ENCODE measurements at places on chromosomes 3 and 15. TPM values are rescaled to one million over a fixed set of nuclear protein-coding genes. Genes with fewer than 3 reads are reported as not detected.

DNA sequence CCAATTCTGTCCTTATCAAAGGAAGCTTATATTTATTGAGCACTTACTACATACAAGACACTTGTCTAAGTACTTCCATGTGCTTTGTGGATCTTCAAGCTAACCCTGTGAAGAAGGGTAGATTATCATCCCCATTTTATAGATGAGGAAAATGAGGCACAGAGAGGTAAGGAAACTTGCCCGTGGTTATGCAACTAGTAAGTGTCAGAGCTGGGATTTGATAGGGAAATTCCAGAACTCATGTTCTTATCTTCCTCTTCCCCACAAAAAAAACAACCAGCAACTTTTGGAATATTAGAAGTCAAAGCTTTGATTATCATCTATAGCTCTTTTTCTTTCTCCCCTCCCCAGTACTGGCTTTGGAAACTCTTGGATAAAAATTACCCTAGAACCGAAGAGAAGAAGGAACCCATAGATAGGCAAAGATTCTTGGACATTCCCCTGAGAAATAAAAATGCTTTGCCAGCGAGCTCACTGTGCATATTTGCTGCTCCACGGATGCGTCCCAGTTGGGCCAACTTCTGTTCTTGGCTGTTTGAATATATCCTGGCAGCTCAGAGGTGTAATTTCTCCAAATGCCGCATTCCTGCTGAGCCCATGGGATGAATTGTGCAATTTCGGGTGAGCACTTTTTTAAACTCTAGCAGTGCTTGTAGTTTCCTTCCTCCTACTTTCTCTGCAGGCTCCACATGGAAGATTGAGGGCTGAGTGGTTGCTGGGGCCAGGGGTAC lies 591.5 kb upstream of the CFAP20DC start:
- peak; percentile 35 for DNase-seq

BFSP2 gene
- total RNA-seq, result not detected

- no peak for DNase-seq
Observed at GRCh38 chr3:13851091-13851849, 28.6 kb downstream of the WNT7A start.

STRIT1 gene
- total RNA-seq, result not detected

DNA sequence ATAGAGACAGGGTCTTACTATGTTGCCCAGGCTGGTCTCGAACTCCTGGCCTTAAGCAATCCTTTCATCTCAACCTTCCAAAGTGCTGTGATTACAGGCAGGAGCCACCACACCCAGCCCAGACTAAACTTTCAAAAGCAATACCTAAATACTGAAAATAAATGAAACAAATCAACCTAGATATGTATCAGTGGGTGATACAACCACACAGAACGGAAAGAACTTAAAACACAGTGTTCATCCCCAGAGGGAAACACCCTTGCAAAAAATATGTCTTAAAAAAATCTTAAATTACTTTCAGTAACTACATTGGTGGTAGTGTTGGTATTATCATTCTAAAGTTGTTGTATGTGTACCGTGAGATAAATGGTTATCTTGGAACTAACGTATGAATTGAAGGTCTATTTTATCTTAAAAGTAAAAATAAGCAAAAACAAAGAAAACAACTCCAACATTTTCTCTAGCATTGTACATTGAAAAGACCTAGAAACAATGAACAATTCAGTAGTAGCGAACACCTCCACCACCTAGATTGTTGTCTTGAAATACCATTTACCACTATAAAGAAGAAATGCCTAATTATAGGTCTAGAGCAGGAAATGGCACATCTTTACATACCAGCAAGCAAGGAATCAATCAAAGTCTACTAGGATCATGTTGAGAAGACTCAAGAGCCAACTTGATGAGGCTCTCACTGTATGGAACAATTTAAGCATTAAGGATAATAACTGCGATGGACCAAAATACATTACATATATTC lies 24.7 kb downstream of the SLTM start:
- no peak for DNase-seq

C3orf85 gene
- not detected for total RNA-seq

TTLL13 gene
- total RNA-seq, result 0.60 TPM

GRCh38 chr3:48708481-48708889 lies 8.5 kb downstream of the IP6K2 start:
- DNase-seq, result no peak

DNA sequence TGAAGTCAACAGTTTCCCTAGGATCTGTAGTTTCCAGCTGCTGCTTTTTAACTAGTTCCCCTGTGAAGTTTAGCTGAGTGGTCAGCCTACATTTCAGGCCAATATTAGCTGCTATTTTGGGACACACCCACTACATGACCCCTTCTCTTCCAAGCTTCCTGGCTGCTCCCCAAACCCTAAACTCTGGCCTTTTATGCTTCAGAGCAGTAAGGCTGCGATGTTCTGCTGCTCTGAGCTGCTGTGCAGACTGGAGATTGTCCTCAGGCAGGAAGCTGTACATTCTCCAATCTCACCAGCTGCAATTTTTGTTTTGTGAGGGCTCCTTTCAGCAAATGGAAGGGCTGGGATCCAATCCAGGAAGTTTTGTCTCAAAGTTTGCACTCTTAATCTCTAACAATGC lies 48.0 kb upstream of the WDR72 start:
- DNase-seq, result no peak

DNA sequence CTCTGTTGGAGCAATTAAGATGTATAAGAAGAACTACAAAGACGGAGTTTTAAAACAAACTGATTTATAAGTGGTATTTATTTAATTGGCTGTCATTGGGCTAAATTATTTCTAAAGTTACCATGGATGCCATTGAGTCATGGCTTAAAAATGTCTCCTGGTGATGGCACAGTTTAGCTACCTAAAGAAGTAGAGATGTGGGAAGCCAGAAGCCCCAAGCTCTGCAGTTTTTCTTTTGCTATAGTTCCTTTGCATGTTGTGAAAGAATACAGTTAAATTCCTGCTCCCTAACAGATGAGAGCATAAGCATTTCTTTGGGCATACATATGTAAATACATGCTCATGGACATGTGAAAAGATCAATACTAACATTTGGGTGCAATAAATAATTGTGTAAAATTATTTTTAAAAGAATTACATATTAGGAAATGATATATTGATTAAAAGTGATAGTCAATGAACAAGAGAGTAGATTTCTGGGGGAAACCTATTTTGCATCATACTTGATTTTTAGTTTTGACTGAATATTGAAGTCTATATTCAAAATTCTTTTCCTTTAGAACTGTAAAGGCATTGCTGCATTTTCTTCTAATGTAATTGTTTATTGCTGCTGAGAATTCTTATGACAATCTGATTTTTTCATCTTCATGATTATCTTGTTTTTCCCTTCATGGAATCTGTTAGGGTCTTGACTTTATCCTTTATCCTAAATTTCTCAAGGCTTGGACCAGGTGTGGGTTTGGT lies 2.1 kb downstream of the OPA1 start:
- DNase-seq, result no peak

- DNase-seq, result no peak
Observed at GRCh38 chr15:59292442-59293151, 80.1 kb downstream of the MYO1E start.

DNA sequence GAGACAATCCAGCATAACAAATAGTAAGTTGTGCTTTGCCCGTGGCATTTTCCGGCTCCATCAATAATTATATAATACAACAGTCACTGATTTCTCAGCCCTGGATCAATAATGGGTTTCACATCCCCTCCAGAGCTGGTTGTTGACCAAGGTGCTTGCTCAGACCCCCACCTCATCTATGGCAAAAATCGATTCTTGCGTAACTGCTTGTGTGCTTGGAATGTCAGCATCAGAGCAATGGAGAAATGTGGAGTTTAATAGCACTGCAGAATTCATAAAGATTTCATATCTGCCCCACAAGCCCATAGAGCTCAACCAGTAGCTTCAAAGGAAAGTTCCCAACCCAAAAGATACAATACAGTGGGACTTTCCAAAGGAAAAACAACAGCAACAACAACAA lies 1098.5 kb downstream of the IGSF11 start:
- DNase-seq, result no peak

DNA sequence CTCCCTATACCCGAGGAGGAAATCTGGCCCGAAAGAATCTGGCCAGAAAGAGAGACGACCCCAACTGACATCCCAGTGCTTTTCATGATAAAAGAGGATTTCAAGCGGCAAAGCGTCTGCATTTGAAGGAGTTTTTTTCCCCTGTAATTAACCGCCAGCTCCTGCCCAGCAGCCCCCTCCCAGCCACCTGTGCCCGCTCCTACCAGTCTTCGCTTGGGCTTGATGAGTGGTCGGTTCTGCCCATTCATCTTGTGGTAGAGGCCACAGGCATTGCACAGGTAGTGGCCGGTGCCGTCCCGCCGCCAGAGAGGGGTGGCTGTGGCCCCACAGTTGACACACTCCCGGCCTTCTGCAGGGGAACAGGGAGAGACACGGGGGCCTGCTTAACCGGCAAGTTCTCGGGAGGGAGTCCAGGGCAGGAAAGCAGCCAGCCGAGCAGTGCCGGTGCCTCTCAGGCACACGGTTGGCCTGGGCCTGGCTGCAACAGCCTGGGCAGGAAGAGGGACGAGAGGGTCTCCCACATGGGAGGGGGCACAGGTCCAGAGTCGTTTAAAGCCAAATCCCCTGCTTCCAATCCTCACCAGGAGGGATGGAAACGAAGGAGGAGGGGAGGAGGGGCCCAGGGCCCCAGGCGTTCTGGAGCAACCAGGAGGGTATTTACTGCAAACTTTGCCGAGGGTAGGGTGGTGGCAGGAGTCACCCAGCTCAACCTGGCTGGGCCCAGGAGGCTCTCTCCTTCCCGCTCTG lies 9.2 kb downstream of the GATA2 start:
- no peak for DNase-seq

SECISBP2L gene
- 262 TPM for total RNA-seq

DNA sequence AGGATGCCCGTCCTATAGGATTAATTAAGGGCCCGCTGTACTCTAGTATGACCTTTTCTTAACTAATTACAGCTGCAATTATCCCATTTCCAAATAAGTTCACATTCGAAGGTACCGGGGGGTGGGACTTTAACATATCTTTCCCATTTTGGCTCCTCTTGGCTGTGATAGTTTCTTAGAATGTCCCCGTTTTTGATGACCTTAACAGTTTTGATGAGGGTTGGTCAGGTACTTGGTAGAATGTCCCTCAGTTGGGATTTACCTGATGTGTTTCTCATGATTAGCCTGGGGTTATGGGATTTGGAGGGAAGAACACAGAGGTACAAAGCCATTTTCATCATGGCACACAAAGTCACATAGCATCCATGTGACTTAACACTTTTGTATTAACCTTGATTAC lies 18.2 kb downstream of the RTP1 start:
- no peak for DNase-seq

DUOXA2 gene
- not detected for total RNA-seq

GRCh38 chr3:194990454-194991337 lies 280.3 kb downstream of the XXYLT1 start:
- no peak for DNase-seq

C2CD4B gene
- total RNA-seq, result 5.5 TPM

DNA sequence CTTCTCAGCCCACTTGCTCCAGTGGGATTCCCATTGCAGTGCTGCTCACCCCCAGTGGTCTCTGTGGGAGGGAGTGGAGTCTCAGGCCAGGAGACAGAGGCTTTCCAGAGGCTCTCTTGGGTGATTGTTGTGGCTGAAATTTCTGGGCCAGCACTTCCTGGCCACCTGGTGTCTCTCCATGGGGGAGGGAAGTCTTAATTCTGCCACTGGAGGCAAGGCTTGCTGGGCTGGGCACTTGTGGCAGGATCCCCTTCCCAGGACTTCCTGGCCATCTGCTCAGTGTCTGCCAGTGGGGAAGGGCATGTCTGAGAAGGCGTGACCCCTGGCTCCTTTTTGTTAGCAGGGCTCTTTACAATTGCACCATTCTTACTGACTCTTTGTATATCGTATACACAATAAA lies 351.8 kb downstream of the GABRB3 start:
- DNase-seq, result no peak

All from tibial nerve (tissue), 4 donors.